Activated gamma-delta T cell treated with Interleukin-2 at 50 U/mL for 16 hours (primary cell): ENCODE measurements at places on chromosomes 2 and 18.

- DNase-seq: no peak
Observed at GRCh38 chr2:58636872-58637271, 395.7 kb upstream of the FANCL start.

DNA sequence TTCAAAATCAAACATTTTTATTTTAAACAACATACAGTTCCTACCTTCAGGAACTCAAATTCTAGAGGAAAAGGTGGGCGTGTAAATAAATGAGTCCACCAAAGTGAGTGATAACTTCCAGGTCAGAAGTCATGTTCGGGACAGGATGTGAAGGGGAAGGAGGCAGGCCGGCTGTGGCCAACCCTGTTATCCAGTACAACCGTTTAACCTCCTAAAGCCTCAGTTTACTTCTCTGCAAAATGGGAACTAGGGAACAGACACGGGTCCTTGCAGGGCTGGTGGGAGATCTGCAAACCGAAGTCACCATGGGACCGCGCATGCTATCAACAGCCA, 373 bp downstream of the EIPR1 start:
- no peak for DNase-seq

DNA sequence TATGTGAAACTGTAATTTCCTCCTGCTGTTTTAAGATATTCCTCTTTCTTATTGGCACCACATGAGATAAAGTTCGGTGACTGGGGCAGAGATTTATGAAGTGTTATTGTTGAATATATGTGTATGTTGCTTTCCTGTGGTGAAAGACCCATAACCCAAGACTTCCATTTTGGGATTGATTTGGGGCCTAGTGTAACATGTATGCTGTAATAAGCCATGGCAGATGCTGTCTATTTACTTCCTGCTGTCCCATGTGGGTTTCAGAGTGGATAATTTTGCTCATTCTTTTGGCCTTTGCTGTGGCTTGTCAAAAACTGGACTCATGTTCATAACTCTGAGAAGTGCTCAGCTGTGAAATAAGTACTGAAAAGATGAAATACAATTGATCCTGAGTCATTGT, 10.8 kb upstream of the MYO1B start:
- DNase-seq: no peak

DNA sequence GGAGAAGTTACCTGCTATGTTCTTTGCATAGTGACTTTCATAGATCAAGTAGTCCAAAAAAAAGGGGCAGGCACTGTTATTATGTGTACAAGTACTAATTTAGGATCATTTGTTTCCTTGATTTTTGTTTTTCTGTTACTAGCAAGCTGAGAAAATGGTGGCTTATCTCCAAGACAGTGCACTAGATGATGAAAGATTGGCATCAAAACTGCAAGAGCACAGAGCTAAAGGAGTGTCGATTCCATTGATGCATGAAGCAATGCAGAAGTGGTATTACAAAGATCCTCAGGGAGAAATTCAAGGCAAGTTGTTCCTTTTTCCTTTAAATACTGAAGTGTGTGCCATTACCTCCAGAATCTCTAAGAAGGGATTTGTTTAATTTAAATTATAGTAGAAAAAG, 19.6 kb upstream of the KCNJ13 start:
- no peak for DNase-seq

DNA sequence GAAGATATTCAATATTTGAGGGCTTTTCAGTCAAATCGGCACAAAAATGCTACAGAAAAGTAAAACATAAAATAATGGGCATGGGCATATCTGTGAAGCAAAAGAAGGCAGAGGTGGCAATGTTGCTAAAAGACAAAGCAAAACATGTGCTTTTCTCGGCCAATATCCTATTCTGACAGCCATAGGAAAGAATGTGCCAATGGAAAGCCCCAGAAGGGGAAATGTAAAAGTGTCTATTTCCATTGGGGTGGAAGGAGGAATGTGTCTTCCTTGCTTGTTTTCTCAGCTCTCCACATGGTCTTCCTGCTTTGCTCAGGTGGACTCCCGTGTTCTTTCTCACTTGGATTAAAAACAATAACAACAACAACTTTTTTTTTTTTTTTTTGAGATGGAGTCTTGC, 13.7 kb upstream of the PER2 start:
- no peak for DNase-seq

GRCh38 chr2:120439637-120440384, 93.9 kb downstream of the INHBB start:
- no peak for DNase-seq

DNA sequence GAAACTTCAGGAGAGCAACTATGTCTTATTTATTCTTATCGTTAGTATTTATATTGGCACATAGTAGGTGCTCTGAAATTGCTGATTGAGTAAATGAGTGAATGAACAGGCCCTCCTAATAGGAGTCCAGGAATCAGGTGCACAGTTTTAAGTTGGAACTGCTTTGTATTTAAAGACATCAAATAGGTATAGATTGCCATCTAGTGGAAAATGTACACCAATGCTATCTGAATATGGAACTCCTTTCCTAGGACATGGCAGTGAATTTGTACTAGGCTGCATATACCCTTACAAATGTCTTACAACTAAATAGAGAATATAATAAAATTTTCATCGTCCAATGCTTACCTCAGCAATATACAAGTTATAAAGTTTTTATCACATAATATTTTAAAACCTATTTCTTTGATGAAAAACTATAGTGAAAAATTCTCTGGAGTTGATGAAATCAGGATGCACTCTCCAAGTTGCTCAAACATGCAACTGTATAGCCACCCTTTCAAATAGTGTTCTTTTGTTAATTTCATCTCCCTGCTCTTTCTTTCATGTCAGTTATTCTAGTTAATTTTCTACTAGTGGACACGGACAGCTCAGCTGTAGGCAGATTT, 318.9 kb upstream of the SYT4 start:
- no peak for DNase-seq

GRCh38 chr18:46502444-46502843, 154.6 kb downstream of the LOXHD1 start:
- no peak for DNase-seq

DNA sequence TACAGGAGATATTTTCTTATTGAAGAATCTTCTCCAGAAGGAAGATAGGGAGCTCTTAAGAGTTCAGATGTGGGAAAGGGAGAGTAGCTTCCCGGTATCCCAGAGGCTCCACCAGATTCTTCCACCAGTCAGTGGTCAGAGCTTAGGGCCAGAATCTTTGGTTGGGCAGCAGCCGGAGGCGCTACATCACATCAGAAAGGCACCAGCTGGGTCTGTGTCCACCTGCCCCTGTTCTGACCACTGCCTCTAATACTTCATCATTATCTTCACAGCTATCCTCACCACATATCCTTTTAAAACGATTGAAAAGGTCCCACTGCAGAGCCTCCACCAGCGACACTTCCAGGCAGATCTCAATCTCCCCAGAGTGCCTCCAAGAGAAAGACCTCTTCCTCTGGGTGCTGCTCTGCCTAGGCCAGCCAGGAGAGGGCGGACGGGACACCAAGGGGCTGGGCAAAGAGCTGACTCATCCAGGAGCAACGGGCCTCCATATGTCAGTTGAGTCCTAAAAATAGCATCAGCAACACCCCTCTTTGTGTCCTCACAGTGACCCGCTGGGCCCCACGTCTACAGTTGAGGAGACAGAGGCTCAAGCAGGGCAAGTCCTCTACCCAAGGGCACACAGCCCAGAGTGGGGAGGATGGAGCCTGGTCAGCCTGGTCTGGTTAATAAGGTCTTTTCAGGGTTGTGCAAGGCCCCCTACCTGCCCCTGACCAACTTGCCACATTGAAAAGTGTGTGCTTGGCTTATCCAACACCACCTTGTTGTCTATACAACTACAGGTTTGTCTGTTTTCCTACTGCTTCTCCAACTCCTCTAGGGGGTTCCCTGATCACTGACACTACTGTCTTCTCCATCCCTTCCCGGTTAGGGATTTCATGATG, 81.2 kb downstream of the ADD2 start:
- no peak for DNase-seq

- no peak for DNase-seq
Observed at GRCh38 chr2:62200291-62200841, 4.5 kb downstream of the B3GNT2 start.

DNA sequence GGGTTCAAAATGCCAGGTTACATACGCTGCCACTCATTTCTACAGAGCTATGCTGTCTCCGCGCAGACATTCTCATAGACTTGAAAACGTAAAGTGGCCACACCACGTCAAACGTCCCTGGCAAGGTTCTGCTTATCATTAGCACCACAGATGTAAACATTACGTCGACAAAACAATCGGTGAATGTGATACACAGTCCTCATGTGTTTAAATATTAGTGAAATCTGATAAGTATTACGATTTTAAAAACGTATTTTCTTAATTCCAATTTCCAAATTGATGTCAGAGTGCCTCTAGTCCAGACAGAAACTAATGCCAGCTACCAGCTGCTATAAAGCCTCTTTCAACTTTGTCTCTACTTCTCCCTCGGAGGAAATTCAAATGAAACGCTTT, 1.2 kb downstream of the STK17B start:
- DNase-seq: peak; percentile 40

GRCh38 chr2:158043181-158043948, 58.3 kb upstream of the UPP2 start:
- no peak for DNase-seq

- no peak for DNase-seq
Observed at GRCh38 chr2:128494640-128495321, 176.1 kb upstream of the HS6ST1 start.

DNA sequence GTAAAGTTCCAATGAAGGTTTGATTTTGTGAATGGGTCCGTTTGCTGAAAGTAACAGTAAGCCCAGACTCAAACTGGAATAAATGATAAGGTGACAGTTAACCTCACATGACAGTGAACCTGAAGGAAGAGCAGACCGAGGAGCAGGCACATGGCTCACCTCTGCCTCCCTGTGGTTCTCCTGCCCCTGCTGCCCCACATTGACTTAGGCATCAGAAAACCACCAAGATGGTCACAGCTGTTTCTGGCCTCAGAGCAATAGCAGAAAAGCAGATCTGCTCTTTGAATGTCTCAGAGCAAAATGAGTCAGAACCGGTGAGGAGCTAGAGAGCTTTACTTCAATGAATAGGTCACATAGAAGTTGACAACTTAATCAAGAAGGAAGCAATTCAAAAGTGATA, 487.6 kb downstream of the METTL4 start:
- no peak for DNase-seq

DNA sequence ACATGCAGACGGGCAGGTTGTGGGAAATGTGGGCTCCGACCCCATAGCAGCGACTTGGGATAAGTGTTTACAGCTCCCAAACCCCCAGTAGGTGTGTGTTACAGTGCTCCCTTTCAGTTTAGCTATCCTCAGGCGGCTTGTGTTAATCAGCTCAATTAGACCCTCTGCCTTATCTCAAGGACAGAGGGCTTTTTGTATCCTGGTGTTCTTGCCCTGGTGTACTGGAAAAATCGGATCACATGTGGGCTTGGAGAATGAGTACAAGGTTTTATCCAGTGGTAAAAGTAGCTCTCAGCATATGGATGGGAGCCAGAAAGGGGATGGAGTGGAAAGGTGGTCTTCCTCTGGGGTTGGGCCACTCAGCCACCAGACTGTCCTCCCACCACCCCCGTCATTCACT, 264.7 kb upstream of the SYT4 start:
- no peak for DNase-seq

DNA sequence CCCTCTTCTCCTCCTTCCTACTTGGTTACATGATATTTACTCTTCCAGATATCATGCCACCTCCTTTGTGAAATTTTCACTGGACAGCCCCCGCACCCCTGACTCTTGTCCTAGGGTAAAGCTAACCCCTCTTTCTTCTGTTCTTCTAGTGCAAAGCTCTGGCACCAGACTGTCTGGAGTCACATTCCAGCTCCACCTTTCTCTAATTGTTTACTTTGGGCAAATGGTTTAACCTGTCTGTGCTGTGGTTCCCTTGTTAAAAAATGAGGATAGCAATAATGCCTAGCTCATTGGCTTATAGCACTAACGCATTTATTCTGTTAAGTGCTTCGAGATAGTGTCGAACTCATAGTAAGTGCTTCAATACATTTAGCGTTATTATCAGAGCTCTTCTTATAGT, 306.2 kb downstream of the ALK start:
- no peak for DNase-seq

- no peak for DNase-seq
Observed at GRCh38 chr2:159792599-159792998, 5.4 kb downstream of the CD302 start.

- DNase-seq: no peak
Observed at GRCh38 chr2:54639609-54640008, 83.9 kb upstream of the EML6 start.

DNA sequence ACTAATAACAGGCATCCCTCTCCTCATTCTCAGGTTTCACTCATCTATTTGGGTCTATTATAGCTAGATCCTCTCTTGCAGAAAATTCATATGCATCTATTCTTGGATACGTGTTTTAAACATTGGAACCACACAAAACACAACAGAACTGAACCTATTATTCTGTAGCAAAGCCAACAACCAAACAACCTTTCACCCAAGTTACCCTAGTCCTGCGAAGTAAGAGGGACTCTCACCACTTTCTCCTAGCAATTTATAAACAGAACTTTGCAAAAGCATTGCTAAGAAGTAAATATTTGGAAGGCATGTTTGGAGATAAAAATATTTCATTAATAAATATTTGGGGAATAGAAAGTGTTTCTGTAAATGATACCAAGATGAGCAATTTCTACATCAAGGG, 20.4 kb upstream of the SH3BP4 start:
- DNase-seq: no peak

DNA sequence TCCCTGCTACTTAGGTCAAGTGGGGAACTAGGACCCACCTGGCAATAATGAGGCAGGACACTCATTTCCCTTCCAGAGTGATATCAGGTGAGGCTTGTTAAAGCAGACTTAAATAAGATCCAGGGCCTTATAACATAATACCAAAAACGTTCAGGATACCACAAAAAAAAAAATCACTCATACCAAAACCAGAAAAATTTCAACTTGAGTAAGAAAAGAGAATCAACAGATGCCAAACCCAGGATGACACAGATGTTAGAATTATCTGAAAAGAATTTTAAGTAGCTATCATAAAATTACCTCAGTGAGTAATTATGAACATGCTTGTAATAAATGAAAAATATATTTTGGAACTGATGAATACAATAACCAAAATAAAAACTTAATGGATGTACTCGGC, 255.6 kb upstream of the OSR1 start:
- DNase-seq: no peak

GRCh38 chr2:26712486-26713465, 20.3 kb downstream of the KCNK3 start:
- no peak for DNase-seq

DNA sequence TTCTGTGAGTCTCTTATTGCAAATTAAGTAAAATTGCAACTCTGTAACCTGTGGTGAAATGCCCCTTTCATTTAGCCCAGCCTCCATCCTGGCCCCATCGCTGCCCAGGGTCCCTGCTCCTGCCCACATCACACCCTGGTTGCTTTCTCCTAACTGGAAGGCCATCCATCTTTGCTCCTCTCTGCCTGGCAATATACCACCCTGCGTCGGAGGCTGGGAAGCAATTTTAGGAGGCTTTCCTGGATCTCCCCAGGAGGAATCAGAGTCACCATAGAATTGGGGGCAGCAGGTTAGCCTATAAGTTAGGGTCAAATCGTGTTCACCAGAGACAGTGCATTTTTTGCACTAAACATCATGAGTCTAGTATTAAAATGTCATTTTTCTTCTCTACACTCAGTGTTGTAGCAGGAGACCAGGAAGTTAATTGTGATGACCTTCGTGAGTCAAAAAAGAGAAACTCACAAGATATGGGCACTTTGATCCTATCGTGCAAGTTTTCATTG, 14.5 kb upstream of the TXNDC2 start:
- no peak for DNase-seq

GRCh38 chr2:218558986-218559385, 9.2 kb downstream of the USP37 start:
- DNase-seq: no peak
